ENCODE measurements at places on chromosomes 4 and X. TPM values are rescaled to one million over a fixed set of nuclear protein-coding genes. Genes with fewer than 3 reads are reported as not detected.
A peak's percentile ranks its signal among the peaks of the same experiment; 100 is the strongest.

GRCh38 chr4:81503586-81503985 lies 31.9 kb upstream of the RASGEF1B start:
- no peak for DNase-seq

DNA sequence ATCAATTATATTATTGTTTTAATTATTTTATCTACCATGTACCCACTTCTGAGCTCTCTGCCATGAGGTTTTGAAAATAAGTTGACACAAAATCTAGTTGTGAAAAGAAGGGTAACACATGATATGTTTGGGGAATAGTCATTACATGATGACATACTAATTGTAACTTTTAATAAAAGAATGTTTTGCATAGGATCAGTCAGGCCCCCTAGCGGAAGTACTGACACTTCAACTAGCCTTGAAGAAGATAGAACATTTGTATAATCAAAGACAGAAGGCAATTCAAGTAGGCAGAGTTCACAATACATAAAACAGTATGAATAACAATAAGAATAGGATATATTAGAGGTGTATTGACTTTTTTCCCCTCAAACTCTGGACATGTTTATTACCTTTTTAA lies 1191.0 kb upstream of the AGA start:
- no peak for DNase-seq

DNA sequence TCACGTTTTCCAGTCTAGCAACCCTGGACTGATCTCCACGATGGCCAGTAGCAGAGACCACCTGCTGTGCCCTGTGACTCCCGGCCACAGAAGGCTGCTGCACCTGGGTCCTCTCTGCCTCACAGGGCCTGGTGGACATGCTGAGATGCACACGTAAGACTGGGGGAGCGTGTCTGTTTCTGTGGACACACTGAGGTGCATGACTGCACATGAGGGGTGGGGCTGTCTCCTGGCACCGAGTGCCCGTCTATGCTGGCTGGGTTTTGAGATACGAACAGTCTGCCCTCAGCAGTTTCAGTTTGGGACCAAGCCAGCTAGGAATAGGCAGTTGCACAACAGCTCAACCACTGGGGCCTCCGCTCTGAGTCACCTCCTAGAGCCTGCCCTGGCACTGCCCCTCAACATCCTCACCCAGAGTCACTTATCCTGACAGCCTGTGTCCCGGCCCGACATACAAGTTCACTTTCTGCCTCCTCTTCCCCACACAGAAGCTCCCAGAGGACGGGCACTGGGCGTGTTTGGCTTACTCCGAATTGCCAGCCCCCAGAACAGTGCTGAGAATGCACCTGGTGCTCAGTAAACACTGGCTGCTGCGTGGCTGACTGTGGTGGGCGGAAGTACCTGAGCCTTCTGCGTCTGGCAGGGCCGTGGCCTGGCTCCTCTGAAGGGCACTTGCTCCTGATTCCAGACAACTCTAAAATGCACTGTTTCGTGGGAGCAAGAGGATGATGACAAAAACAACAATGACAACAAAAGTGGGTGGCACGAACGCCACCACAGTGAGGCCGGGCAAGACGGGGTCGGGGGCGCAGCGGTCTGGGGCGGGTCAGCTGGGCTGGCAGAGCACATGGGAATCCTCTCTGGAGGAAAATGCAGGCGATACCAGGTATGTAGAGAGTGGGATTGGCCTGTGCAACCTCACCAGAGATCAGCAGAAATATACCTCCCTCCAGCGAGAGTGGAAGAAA lies 30.9 kb downstream of the RNF212 start:
- DNase-seq: peak; percentile 57

CFP gene
- 18.2 TPM for total RNA-seq

UGT2B15 gene
- 131 TPM for total RNA-seq
